Panc1 (cell line): ENCODE measurements at places on chromosomes 6 and 20.

DNA sequence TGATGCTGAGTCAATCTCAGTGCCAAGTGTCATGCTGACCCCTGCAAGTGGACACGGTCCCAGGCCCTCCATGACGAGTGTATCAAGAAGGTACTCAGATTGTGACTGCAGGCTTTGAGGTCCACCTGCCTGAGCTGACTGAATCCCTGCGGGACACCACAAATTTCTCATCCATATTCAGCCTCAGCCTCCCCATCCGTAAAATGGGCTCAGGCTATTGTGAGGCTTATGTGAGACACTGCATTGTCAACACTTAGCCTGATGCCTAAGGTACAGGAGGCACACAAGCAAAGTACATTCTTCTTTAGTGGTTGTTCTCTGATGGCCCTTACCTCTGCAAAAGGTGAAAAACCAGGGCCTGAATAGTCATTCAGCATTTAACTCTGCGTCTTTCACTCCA is 70.4 kb upstream of the NFATC2 start:
- no peak for DNase-seq

DNA sequence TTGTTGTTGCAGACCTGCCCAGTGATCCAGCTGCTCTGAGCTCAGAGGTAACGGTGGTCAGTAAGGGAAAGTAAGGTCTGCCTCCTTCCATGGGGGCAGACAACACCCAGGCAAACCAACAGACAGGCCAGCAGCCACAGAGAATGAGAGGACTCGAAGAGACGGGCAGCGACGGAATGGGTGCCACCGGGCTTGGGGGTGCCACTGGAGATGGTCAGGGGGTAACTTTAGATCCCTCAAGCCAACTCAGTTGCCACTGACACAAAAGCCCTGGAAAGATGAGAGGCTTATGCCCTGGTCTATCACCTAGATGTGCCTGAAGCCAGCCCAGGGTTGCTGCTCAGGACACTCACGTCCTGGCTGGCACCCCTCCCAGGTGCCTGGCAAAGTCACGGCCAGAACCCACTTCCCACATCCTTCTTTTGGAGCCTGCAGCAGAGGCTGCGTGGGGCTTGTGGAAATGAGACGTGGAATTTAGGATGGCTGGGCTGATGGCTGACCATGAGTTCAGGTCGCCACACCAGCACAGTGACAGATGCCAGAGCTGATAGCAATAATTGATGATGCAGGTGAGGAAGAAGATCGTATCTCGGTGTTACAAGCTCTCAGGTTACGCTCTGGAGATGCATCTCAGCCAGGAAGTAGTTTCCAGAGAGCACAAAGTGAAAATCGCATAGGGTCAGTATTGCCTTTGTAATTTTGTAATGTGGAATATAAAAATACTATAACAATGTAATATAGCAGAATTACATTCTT is 209.1 kb downstream of the SYNDIG1 start:
- DNase-seq: no peak

DNA sequence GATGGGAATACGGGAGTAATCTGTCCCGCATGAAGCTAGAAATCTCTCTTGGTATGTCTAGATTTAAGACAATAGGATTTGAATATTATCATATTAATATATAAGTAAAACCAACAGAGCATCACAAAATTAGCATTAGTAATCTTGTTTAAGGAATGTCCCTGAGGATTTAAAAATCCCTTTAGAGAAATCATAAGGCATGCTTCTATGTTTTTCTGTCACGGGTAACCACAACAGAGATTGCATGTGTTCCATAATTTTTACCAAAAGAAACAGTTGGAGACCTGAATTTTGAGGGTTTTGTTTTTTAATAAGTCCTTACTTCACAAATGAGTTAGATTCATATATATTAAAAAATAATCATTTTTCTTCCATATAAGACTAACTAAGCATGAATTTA is 146.8 kb downstream of the GJA1 start:
- DNase-seq: no peak

GRCh38 chr20:62238569-62239277 is 402 bp downstream of the OSBPL2 start:
- no peak for DNase-seq

GRCh38 chr6:53294095-53294494 is 54.7 kb downstream of the ELOVL5 start:
- no peak for DNase-seq

- DNase-seq: no peak
Observed at GRCh38 chr6:145822456-145822855, 7.9 kb upstream of the FBXO30 start.

DNA sequence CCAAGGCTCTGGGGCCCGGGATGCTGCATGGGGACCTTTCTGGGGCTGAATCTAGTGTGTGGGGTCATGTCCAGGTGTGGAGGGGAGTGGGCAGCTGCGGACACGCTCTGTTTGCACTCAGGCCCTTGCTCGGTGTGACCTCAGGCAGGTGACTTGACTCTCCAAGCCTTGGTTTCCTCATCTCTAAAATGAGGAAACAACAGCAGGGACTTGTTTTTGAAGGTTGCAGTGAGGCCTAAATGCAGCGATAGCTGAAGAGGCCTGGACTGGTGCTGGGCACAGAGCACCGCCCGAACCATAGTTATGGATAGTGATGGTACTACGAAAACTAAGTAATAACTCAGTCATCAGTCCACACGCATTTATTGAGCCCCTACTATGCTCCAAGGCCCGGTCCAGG is 91.8 kb downstream of the NOL4L start:
- no peak for DNase-seq

DNA sequence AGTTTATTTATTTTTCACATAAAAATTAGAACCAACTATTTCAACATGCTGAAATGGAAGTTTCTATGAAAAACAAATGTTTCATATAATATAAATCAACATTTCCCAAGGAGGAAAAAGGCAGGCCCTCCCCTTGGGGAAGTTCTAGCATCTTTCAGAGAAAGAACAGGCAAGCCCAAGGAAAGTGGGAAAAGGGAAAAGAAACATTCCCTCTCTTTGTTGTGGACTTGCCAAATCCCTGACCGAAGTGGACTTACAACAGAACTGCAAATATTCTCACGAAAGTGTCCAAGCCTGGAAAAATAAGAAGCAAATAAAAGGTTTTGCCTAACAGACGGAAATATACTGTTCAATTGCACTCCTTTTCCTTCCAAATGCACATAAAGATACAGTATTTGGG is 214.4 kb downstream of the ATXN1 start:
- DNase-seq: no peak

GRCh38 chr6:168154263-168154917 is 75.4 kb upstream of the FRMD1 start:
- no peak for DNase-seq

- DNase-seq: no peak
Observed at GRCh38 chr20:14778875-14779274, 441.5 kb upstream of the FLRT3 start.

GRCh38 chr6:29493261-29493660 is 5.5 kb upstream of the MAS1L start:
- DNase-seq: no peak

DNA sequence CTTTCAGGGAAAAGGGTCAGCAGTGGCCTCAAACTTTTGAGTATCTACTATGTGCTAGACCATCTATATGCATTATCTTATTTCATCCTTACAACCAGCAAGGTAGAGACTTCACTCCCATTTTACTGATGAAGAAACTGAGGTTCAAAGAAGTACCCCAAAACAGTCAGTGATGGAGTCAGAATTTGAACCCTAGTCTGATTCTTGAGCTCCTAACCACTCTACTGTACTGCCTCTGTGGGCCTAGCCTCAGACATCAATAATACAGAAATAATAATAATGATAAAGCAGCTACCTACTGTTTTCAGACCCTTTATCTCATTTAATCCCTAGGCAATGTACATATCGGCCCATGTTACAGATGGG is 8.4 kb downstream of the ADA start:
- no peak for DNase-seq

- no peak for DNase-seq
Observed at GRCh38 chr6:82779041-82779440, 286.6 kb downstream of the UBE3D start.

GRCh38 chr6:86595641-86596040 is 341.7 kb upstream of the HTR1E start:
- DNase-seq: no peak

GRCh38 chr6:52394251-52394666 is 25.9 kb upstream of the EFHC1 start:
- DNase-seq: no peak

- DNase-seq: no peak
Observed at GRCh38 chr6:52297433-52297832, 12.9 kb upstream of the MCM3 start.

- DNase-seq: no peak
Observed at GRCh38 chr6:99017150-99017549, 69.4 kb upstream of the FBXL4 start.

DNA sequence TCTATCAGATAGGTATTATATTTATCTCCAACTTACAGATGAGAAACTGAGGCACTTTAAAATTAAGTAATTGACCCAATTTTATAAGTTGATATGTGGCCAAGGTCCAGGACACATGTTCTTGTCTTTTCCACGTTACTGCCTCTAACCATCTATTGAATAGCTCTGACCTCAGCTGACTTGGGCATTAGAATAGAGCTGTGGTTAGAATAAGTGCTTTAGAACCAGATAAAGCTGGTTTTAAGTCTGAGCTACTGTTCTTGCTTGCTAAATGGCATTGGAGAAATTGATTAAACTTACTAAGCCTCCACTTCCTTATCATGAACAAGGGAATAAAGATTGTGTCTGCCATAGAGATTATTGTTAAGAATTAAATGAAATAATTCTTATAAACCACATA is 147.8 kb upstream of the DTNBP1 start:
- no peak for DNase-seq

DNA sequence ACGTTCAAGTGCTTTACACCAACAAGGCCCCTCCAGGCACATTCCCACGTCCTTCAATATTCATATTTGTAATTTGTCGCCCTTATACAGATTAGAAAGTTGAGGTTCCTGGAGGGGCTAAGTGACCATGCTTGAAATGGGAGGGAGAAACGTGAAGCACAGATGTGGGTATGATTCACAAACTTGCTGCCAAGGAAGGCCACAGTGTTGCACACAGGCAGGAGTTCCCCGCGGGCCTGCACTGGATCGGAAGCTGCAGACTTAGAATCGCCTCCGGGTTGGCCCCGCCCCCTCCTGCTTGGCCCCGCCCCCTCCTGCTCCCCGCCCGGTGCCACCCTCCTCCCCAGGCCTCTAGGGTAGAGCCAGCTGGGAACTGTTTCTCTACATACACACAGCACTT is 58.2 kb upstream of the QKI start:
- no peak for DNase-seq

DNA sequence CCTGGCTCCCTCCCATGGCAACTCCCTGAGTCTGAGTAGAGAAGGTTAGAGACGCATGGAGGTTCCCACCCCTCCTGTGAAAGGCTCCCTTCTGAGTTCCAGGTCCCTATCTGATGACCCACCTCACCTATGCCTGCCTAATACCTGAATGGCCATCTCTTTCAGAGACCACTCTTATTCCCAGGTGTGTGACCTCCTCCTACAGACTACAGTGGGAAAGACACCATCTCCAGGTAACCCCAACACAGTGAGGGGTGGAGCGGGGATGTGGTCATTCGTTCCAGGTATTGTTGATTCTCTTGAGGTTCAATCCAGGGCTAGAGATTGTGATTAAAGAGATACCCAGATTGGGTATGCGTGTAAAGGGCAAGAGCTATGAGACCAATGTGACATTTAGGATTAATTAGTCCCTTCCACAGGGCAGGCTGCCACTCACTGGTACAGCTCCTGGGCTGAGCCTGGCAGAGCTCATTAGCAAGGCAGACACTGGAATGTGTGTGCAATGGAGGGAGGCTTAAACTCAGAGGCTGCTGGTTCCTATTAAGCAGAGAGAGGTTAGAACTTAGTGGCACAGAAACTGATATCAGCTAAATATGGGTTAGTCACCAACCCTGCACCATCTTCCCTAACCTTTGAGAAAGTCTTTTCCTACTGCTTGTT is 46.5 kb upstream of the IER3 start:
- no peak for DNase-seq

GRCh38 chr20:62066983-62067433 is 1.3 kb upstream of the TAF4 start:
- no peak for DNase-seq

DNA sequence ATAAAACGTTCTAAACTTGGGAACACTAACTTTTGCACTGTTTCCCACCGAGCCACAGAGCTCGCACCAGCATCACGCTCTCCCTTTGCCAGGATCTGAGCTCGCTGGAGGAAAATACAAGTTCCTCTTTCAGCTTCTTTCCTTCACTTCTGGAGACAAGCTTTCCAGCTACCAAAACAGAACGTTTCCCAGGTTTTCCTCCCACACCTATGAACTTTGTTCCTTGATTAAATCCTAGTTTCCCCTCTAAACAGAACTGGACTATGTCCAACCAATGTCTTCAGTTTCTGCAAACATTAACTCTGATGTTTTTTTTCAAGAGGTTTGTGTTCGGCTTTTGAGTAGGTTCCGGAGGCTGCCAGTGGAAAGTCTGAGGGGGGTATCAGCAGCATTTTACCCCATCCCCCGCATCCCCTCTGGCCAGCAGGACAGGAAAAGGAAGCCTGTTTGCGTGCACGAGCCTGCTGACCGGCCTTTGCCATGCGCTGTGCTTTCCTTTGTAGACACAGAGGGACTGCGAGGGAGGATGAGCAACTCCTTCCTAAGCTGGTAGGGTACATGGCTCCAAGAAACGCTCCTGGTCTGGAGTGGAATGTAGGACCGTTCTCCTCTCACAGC is 135.5 kb downstream of the LY86 start:
- DNase-seq: no peak

DNA sequence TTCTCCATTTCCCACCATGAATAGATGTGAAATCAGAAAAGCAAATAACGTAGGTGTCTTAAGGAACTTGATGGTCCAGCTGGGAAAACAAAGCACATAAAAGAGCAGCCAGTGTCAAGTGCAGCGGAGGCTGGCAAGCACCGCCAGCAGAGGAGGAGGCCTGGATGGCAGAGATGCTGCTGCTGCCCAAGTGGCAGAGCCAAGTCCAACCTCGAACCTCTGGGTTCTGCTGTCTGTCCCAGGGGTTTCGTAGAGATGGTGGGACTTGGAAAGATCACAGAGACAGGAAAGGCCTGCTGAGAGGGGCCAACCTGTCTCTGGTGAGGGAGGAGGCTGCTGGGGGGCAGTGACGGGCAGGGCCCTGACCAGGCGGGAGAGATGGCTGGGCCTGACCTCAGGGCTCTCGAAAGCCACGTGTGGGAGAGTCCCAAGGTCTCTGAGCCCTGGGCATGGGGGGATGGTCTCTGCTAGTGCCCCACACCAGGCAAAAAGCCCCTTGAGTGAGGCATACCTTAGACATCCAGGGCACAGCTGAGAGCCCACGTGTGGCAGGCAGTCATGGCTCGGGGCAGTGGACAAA is 77.3 kb downstream of the TCP11 start:
- no peak for DNase-seq

- no peak for DNase-seq
Observed at GRCh38 chr6:80197474-80197873, 91.0 kb downstream of the BCKDHB start.

GRCh38 chr6:118708055-118708454 is 56.7 kb upstream of the CEP85L start:
- DNase-seq: no peak

DNA sequence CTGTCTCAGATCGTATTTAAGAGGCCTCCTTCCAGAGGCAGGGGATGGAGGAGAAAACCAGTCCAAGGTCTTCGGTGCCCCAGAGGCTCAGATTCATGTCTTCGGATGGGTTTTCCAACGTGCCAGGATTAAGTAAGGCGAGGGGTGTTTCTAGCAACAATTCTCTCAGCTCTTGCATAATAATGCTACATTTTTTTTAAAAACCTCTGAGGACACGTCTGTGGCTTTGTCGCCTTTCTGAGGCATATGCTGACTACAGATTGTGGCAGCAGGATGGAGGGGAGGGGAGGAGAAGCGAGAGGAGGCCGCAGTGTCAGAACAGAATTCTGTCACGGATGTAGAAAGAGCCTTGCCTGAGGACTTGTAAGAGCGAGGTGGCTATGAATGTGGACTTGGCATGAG is 17.7 kb upstream of the CCDC167 start:
- no peak for DNase-seq
